ENCODE measurements at places on chromosomes 4 and X.

- no peak overlapping the region for H3K4me3 ChIP-seq
- H3K27ac ChIP-seq = no peak overlapping the region
- peaks cover 11% of the 10 kb centered on the region for H3K36me3 ChIP-seq
- no peak for DNase-seq
- H3K4me1 ChIP-seq = peaks cover 9% of the 10 kb centered on the region
- H3K27me3 ChIP-seq = no peaks in the 10 kb centered on the region
Observed at GRCh38 chrX:13854003-13854402, 37.1 kb upstream of the GPM6B start.

DNA sequence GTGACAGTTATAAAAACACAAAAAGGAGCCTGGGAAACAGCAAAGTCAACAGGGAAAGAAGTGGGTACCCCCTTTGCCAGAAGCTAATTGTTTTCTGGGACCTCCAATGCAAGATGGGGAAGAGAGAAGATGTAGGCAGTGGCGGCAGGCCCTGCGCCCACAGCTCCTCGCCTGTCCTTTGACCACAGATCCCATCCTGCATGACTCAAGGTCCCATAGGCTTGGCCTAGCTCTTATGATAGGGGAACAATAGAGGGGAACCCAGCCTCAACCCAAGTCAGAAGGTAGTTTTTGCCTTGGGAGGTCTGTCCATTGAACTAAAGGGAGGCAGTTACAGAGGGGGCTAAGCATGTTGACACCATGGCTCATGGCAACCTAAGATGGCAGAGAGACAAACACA lies 14.2 kb downstream of the ZMYM3 start:
- DNase-seq = no peak
- H3K4me1 ChIP-seq = no peaks in the 10 kb centered on the region
- no peak overlapping the region for H3K27ac ChIP-seq
- no peaks in the 10 kb centered on the region for H3K27me3 ChIP-seq
- peaks cover 57% of the 10 kb centered on the region for H3K36me3 ChIP-seq

GRCh38 chrX:41664375-41664901 lies 24.3 kb upstream of the GPR34 start:
- H3K27ac ChIP-seq = no peak overlapping the region
- H3K4me1 ChIP-seq = no peaks in the 10 kb centered on the region
- no peaks in the 10 kb centered on the region for H3K27me3 ChIP-seq
- H3K36me3 ChIP-seq = peaks cover 16% of the 10 kb centered on the region

DNA sequence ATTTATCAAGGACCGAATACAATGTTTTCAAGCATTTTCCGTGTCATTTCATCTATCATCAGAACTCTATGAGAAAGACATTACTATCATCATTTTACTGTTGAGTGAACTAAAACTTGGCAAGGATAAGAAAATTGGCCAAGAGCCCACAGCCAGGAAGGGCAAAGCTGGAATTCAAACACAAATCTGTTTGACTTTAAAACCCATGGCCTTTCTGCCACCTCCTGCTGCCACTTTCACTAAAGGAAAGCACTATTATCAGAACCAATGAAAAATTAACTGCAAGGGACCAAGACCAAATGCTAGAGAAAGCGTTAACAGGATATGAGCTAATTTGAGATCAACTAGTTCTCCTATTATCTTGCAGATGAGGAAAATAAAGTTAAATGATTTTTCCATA lies 2759.2 kb downstream of the ARAP2 start:
- no peaks in the 10 kb centered on the region for H3K27me3 ChIP-seq
- H3K36me3 ChIP-seq = no peaks in the 10 kb centered on the region
- H3K4me1 ChIP-seq = no peaks in the 10 kb centered on the region

GRCh38 chr4:138702190-138702824 lies 313.3 kb upstream of the NOCT start:
- no peaks in the 10 kb centered on the region for H3K36me3 ChIP-seq
- no peaks in the 10 kb centered on the region for H3K4me1 ChIP-seq
- H3K4me3 ChIP-seq = no peak overlapping the region
- H3K27ac ChIP-seq = no peak overlapping the region
- no peaks in the 10 kb centered on the region for H3K27me3 ChIP-seq
- no peak for DNase-seq

Measured in H9 (cell line).